ENCODE measurements at places on chromosomes 3 and 15.

GRCh38 chr15:70605606-70606410 lies 157.6 kb downstream of the UACA start:
- DNase-seq: no peak

GRCh38 chr15:51307811-51308210 lies 30.6 kb downstream of the CYP19A1 start:
- DNase-seq: no peak

DNA sequence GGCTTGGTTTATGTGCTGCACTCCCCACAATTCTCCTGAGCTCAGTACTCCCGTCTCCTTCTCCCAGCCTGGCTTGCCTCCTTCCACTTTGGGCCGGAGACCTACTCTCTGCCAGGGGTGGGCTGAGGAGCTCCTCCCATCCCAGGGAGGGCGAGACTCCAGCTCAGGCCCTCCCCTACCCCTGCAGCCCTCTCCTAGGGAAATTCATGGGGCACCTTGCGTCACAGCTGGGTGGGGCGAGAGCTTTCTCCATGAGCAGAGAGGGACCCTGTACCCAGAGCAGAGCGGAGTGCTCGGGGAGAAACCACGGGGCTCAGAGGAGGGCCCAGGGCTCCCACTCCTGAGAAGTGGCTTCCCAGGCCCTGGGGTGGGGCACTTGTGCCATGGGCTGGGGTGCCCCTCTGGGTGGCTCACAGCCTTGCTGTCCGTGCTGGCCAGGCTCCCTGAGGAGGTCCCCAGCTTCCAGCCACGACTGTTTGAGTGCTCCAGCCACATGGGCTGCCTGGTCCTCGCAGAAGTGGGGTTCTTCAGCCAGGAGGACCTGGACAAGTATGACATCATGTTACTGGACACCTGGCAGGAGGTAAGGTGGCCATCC lies 13.3 kb downstream of the VILL start:
- no peak for DNase-seq

DNA sequence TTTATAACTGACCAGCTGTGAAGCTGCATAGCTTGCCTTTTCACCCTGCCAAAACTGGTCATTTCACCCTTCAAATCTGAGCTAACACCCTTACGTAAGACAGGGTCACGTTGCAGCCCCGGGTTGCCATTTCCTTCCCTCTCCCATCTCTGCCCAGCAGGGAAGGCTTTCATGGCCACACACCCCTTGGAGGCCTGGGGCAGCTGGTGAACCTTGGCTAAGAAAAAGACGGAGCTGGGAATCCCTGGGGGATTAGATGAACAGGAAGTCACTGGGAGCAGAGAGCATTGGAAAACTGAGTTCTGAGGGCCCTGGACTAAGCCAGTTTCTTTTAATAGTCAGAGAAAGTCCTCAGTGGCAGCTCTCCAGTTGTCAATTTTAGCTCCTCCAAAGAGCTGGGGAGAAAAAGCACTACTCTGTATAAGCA lies 67.8 kb downstream of the TTC23 start:
- DNase-seq: no peak

GRCh38 chr3:52779837-52780585 lies 2.6 kb downstream of the ITIH1 start:
- DNase-seq: no peak

DNA sequence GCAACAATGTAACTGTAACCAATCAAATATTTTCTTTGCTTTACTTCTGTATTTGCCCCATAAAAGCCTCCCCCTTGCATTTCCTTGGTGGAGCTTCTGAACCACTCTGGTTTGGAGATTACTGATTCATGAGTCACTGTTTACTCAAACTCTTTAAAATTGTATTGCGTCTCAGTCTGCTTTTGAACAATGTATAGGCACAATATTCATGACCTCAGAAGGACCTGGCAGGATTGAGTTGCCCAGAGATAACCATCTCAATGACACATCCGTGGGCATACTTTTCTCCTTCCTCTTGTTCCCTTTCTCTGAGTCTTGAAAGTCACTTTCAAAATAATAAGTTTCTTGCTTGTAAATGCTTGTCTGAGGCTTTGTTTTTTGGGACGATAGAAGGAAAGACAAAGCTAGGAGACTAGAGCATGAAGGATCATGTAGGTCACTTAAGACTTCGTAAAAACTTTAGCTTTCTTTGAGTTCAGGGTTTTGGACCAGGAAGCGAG lies 57.1 kb upstream of the POU1F1 start:
- peak; percentile 84 for DNase-seq

GRCh38 chr3:59082106-59082505 lies 32.3 kb upstream of the CFAP20DC start:
- no peak for DNase-seq

DNA sequence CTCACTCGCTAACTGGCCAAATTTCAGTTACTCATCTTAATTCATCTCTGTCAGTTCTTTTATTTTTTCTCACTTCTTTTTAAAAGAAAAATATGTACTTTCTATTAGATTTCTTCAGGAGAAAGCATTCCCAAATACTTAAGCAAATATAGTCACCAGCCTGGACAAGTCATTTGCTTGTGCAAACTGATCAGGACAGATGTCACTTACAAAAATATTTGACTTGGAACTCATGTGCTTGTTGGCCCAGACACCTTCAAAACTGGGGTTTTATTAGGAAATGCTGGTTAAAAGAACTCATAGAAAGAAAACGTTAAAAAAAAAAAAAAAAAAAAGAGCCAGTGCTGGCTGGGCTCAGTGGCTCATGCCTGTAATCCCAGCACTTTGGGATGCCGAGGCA lies 31.3 kb upstream of the FOXP1 start:
- DNase-seq: no peak

- DNase-seq: no peak
These were observed 353 bp downstream of the ATG3 start for GRCh38 chr3:112561484-112561733.

- DNase-seq: no peak
These were observed 872 bp downstream of the DLEC1 start for GRCh38 chr3:38039899-38040261.

GRCh38 chr3:75332794-75333193 lies 331.3 kb upstream of the FRG2C start:
- DNase-seq: no peak

GRCh38 chr15:63195569-63196015 lies 6.2 kb downstream of the RAB8B start:
- DNase-seq: no peak

- no peak for DNase-seq
These were observed 7.9 kb downstream of the PRSS50 start for GRCh38 chr3:46709721-46710120.

DNA sequence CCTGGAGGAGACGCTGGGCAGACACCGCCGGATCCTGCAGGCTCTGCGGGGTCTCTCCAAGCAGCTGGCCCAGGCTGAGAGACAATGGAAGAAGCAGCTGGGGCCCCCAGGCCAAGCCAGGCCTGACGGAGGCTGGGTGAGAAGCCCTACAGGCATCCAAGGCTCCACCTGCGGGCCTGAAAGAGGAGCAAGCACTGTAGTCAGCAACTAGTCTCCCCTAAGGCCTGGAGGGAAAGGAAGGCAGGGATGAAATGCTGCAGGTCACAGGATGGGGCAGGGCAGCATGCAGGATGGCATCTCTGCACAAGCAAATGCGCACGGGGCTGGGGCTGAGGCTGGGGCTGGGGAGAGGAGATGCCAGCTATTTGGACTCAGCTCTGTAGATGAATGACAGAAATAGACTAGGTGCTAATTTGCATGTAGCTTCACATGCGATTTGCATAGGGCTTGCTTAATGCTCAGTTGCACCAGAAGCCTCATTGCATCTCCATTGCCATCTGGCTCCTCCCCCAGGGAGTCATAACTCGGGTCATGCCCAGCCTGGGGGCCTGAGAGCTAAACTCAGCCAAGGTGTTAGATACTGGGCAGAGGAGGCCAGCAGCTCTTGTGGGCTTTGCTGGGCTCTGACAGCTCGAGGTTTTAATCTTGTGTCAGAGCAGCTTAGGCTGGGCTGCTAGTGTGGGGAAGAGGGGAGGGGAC lies 5.2 kb upstream of the CPLX3 start:
- no peak for DNase-seq

GRCh38 chr15:66287461-66288057 lies 5.8 kb upstream of the DIS3L start:
- no peak for DNase-seq

- DNase-seq: no peak
These were observed 65.6 kb downstream of the ITGA11 start for GRCh38 chr15:68366314-68366713.

DNA sequence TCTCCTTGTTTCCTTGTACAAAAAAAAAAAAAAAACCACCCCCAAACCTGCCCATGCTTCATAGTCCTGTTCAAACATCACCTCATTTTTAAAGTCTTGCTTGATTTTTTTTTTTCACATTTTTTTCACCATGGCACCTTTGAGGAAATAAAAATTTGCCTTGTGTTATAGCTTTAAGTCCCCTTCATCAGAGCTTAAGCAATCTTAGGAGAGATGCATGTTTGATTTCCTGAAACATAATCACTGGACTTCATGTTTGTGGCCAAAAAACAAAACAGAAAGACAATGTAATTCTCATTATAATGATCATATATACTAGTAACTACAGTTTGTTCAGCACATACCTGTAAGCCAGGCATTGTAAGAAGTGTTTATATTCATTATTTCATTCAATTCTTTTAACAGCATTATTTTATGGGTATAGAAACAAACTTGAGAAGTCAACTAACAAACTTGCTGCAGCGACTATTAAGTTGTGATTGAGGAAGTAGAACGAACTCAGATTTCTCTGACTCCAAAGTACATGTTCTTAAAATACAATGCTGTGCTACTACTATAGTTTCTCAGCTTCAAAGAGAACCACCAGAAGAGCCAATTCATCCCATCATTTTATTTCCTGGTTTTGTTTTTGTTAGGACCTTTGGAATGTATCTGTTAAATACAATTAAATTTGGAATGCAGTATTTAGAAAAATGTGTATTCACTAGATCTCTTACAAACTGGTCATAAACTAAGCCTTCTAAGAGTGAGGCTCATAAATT lies 203.8 kb downstream of the TCF12 start:
- DNase-seq: no peak

DNA sequence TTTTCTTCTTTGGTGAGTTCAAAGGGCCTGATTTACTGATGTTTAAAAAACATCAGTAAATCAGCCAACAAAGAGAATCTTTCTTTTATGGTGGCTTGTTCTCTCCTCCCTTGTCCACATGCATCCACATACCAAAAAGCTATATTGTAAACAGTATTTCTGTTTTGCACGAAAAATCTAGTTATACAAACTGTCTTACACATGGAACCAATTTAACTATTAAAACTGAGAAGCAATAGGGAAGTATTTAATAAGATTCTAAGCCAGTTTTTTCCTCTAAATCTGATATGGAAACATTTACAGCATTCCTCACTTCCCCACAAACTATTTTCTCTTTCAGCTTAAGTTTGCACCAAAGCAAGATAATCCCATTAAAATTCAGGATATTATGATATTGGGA lies 110.8 kb upstream of the ICE2 start:
- no peak for DNase-seq

DNA sequence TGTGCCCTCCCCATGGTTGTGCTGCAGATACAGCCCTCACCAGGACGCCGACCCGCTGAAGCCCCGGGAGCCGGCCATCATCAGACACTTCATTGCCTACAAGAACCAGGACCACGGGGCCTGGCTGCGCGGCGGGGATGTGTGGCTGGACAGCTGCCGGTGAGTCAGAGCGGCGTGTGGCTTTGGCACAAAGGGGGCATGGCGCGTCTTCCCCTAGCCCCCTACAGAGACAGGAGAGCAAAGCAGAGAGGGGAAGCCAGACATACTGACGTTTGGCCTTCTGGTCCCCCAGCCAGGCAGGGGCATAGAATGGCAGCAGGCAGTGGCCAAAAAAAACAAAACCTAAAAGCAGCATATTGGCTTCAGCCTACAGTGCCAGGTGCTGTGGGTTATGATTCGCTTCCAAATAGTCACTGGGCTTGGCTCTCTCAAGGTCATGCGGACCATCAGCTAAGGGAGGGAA lies 64.0 kb downstream of the MESD start:
- DNase-seq: no peak

DNA sequence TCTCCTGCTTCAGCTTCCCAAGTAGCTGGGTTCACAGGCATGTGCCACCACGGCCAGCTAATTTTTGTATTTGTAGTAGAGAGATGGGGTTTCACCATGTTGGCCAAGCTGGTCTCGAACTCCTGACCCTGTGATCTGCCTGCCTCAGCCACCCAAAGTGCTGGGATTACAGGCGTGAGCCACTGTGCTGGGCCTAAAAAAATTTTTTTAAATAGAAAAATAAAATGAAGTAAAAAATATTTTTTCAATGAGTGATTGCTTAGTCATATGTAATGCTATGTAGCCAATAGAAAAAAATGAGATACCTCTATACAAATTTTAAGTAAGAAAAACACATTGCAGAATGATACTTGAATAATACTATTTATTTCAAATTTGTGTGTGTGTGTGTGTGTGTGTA lies 27.9 kb upstream of the SLC30A4 start:
- DNase-seq: no peak

- DNase-seq: no peak
These were observed 275.5 kb downstream of the VPS13C start for GRCh38 chr15:61784734-61785133.

Data from AG04449 (cell line).